ENCODE measurements at places on chromosomes 16 and 17. TPM values are rescaled to one million over a fixed set of nuclear protein-coding genes. Genes with fewer than 3 reads are reported as not detected.

DNA sequence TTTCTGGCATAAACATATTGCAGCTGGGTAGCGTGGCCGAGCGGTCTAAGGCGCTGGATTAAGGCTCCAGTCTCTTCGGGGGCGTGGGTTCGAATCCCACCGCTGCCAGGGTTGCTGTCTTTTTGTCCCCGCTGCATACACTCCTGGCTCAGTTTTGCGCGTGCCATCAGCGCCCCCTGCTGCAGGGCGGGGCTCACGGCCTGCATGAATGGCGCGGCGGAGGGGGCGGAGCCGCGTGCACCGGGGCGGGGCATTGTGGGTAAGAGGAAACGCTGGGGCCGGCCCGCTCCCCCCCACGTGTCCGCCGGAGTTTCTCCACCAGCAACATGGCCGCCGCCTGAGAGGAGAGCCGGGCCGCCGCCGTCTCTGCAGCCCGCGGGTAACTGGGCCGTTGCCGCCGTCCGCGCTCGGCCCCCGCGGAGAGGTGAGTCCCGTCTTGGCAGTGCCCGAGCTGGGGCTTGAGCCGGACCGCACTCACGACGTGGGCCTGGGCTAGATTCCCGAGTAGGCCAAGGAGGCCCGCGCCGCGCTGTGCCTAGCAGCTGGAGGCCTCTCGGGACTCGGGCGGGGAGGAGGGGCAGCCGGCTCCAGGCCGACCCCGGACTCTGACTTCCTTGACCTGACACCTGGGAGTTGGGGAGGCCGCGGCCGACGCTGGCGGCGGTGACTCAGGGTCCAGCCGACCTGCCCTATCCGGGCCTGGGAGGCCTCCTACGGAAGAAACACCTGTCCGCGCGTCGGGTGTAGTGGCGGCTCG is at the start of gene POLR3E:
TSS of gene POLR3E (plus strand) at position 296 of the 757 bp plus-strand sequence. CDS start 5,560 bp downstream, outside the sequence.
- DNase-seq, result peak; percentile 99

DNA sequence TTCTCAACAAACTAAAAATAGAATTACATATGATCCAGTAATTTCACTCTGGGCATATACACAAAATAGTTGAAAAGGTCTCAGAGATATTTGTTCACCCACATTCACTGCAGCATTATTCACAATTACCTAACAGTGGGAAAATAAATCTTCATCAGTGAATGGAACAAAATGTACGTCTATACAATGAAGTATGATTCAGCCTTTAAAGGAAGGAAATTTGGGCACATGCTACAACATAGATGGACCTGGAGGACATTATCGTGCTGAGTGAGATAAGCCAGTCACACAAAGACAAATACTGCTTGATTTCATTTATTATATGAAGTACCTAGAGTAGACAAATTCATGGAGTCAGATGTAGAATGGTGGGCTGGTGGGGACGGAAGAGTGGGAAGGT is 47.0 kb downstream of the MFSD11 start:
- no peak for DNase-seq

GRCh38 chr17:5200360-5200759 is 8.7 kb upstream of the ZNF594 start:
- no peak for DNase-seq

GRCh38 chr17:27466376-27466742 is 10.1 kb downstream of the KSR1 start:
- no peak for DNase-seq

The RAB11FIP4 gene
- total RNA-seq, result 0.94 TPM

- DNase-seq, result no peak
Measured at GRCh38 chr17:3768341-3768740, 32.6 kb downstream of the ITGAE start.

DNA sequence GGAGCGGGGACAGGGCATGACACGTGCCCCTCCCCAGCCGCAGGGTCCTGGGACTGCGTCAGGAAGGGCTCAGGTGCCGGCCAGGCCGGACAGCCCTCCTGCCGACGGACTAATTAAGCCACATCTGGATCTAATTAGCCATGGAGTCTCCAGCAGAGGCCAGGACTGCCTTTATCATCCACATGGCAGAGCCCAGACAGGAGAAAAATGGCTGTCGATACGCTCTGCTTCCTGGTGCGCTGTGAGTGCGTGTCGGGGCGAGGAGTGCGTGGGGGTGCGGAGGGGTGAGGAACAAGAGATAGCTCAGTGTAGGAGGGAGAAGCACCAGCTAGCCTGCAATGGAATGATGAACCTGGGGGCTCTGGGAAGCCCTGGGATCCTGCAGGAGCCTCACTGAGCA is 218.8 kb downstream of the IRF8 start:
- DNase-seq, result no peak

- no peak for DNase-seq
Measured at GRCh38 chr16:66898207-66898606, 17.9 kb downstream of the PDP2 start.

The CHST4 gene
- total RNA-seq, result not detected

GRCh38 chr16:104355-104754 is 26.3 kb downstream of the MPG start:
- DNase-seq, result no peak

GRCh38 chr16:68707340-68708152 is 29.5 kb upstream of the CDH1 start:
- DNase-seq, result no peak

- no peak for DNase-seq
Measured at GRCh38 chr17:72515291-72516065, 394.7 kb downstream of the SOX9 start.

The PRSS21 gene
- total RNA-seq, result not detected

The HCFC1R1 gene
- 79.3 TPM for total RNA-seq

- no peak for DNase-seq
Measured at GRCh38 chr16:88941913-88942909, 34.8 kb downstream of the CBFA2T3 start.

The VWA3A gene
- total RNA-seq, result not detected

DNA sequence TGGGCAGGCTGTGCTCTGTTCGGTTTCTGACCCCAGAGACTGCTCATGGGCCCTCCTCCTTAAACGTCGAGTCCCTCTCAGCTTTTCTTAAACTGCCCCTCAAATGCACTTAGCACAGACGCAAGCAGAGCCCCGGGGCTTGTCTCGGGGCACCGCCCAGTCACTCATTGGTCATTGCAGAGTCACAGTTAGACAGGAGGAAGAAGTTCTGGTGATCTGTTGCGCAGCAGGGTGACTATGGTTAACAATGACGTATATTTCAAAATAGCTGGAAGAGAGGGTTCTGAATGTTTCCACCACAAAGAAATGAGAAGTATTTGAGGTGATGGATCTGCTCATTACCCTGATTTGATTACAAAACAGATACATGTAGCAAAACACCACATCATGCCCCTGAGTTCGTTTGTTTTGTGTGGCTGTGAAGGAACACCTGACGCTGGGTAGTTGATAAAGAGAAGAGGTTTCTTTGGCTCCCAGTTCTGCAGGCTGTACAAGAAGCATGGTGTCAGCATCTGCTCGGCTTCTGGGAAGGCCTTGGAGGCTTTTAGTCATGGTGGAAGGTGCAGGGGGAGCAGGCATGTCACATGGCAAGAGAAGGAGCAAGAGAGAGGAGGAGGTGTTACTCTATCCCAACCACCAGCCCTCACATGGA is 387.4 kb downstream of the CPPED1 start:
- no peak for DNase-seq

DNA sequence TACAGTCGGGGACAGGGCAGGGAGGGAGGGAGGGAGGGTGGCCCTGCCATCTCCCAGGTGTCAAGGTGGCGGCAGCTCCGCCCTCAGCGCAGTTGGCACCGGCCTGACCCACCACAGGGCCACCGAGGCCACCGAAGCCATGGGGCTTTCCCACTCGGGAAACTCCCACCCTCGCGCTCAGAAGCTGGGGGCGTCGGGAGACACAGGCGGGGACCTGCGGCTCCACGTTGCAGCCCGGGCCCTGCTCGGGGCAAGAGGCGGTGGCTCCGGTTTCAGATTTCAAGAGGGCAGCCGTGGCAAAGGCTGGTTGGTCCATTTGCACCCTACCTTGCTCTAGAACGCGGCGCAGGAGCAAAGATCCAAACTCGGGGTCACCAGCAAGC is 544 bp downstream of the CYB561 start:
- DNase-seq, result no peak

The GAS7 gene
- total RNA-seq, result 6.9 TPM

- DNase-seq, result no peak
Measured at GRCh38 chr17:47287068-47287467, 33.4 kb downstream of the ITGB3 start.

- DNase-seq, result no peak
Measured at GRCh38 chr17:9696279-9697044, 51.1 kb downstream of the USP43 start.

The NLRP1 gene
- total RNA-seq, result 24.7 TPM

The TMEM235 gene
- not detected for total RNA-seq

GRCh38 chr17:10018461-10018891 is 113.4 kb upstream of the RCVRN start:
- DNase-seq, result no peak

DNA sequence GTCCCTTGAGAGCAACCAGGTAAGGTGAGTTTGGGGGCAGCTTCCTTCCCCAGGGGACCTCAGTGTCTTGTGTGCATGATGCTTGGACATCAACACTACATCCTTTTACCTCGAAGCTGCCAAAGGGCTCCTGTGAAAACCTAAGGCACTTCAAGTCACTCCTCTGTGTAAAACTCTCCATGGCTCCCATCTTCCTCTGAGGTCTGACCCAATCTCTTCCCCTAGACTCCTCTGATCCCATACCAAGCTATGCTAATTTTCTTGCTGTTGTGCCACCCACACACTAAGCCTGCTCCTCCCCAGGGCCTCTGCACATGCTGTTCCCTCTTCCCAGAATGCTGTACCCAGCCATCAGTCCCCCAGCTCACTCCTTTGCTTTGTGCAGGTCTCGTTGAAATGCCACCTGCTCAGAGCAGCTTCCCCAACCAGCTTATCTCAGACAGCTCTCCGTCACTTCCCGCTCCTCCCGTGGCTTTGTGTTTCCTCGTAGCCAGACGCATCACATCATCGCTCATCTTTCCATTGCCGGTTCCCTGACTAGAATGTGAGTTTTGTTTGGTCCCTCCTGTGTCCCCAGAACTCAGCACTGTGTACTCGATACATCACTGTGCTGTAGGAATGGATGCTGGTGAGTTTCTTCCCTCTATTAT is 78.4 kb downstream of the CNGB1 start:
- DNase-seq, result no peak
